ENCODE measurements at places on chromosomes 7 and 10.

DNA sequence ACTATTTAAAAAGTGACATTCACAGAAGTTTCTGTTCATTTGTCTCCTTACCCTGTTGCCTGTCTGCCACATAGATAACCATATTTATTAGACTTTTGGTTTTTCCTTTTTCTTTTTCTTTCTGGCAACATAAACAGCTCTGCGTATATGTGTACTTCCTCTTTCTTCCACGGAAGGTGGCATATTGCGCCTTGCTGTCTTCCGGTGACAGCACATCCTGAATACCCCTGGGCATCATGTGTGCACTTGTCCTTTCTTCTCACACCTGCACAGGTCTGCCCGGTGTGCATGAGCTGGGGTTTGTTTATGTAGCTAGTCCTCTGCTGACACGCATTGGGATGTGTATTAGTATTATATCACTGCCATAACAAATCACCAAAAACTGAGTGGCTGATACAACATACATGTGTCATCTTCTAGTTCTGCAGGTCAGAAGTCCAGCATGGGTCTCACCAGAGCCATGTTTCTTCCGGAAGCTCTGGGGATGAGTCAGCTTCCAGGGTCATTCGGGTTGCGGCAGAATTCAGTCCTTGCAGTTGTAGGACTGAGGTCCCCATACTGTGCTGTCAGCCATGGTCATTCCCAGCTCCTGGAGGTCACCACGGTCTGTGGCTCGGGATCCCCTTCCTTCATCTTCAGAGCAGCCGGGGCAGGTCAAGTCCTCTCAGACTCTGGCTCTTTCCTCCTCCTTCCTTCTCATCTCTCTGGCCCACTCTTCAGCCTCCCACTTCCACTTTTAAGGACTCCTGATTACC, 596.0 kb upstream of the FOXK1 start:
- DNase-seq: no peak

- DNase-seq: no peak
Measured at GRCh38 chr10:5927306-5927705, 37.3 kb downstream of the FBH1 start.

GRCh38 chr10:124293616-124294449, 124.9 kb downstream of the OAT start:
- DNase-seq: no peak

DNA sequence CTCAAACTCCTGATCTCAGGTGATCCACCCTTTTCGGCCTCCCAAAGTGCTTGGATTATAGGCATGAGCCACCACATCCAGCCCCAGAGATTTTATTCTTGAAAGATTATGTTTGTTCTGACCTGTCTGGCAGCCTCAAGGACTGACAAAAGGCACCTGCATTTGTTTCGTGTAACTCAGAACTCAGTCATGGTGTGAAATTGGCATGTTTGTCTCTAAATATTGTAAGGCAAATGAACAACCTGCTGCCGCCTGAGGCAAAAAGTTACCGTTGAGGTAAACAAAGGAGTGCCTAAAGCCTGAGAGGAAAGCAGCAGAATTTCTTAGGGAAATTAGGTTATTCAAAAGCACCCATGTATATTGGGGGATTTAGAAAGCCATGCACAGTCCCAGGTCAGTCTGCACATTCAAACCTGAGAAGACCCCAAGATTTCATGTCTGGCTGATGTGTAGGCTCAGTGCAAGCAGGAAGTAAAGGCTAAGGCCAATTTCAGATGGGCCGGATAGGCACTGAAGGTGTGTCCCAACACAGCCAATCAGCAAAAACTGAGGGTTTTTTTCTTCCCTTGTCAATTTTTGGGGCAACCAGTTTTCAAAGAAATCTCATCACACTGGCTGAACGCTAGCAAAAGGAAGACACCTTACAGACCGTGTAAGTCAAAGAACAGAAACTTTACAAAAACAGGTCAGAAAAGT, 33.3 kb upstream of the HHEX start:
- no peak for DNase-seq

- DNase-seq: peak; percentile 42
Measured at GRCh38 chr10:88991161-88991898, 732 bp downstream of the FAS start.

DNA sequence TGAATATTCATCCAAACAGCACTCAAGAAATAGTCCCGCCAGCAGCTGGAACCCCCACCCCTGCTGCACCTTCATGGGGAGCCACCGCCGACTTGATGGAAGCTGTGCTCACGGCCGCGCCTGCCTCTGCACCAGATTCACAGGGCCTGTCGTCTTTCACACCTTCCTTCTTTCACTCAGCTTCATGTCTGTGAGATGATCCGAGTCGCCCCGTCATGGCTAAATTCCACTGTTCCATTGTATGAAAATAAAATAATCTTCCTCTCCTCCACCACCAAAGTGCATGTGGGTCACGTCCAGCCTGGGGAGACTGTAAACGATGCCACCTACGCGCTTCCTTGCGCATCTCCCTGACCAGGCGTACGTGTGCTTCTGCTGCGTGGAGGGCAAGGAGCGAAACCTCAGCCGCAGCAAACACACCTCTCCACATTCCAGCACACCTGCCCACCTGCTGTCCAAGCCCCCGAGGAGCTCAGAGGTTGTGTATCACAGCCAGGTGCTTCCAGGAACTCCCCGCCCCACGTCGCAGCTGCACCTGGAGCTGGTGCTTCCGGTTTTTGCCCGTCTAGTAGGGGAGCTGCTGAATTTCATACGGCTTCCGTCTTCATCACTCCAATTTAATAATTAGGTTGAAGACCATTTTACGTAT, 137.0 kb downstream of the PTPRN2 start:
- DNase-seq: no peak

GRCh38 chr10:44569193-44570091, 184.5 kb upstream of the CXCL12 start:
- no peak for DNase-seq

DNA sequence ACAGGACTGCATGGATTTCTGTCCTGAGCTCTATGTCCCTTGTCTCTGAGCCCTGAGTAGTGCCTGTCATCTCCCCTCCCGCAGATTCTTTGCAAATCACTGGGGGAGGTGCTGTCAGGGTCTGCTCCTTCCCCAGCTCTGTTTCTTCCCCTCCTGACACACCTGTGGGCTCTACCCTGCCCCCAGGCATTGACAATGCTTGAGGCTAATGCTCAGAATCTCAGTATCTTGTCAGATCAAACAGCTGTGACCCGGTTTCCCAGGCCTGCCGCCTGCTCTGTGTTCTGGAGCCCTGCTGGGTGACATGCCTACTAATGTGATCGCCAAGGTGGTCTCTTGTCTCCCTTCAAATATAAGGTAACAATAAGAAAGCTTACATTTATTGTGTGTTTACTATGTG, 209.0 kb downstream of the POU6F2 start:
- DNase-seq: no peak

GRCh38 chr10:71351628-71352319, 32.7 kb downstream of the SLC29A3 start:
- no peak for DNase-seq

GRCh38 chr10:69337296-69338132, 59.2 kb downstream of the HK1 start:
- DNase-seq: no peak

All from activated T-cell treated with anti-CD3 and anti-CD28 coated beads for 1 hour (primary cell).